ENCODE measurements at places on chromosomes 13 and 19.

- no peak for DNase-seq
Observed at GRCh38 chr19:47132194-47132852, 1.7 kb downstream of the SAE1 start.

GRCh38 chr19:43651758-43652545 lies 12.3 kb upstream of the CADM4 start:
- DNase-seq = peak; percentile 63

GRCh38 chr19:43789029-43789428 lies 8.3 kb upstream of the KCNN4 start:
- no peak for DNase-seq

DNA sequence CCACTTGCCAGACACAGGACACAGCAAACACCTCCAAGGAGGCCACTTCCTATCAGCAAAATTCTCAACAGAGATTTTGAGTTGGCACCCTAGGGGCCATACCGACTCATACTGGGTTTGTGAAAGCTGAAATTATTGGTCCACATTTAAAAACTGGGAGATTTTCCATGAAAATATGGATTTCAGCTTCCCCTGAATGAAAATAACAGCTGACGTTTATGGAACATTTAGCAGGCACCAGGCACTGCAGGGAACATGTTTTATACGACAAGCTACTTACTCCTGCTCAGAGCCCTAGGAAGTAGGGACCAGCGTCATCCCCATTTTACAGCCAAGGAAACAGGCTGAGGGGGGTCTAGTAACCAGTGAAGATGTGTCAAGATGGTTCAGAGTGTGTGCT lies 169.3 kb downstream of the IER2 start:
- no peak for DNase-seq

DNA sequence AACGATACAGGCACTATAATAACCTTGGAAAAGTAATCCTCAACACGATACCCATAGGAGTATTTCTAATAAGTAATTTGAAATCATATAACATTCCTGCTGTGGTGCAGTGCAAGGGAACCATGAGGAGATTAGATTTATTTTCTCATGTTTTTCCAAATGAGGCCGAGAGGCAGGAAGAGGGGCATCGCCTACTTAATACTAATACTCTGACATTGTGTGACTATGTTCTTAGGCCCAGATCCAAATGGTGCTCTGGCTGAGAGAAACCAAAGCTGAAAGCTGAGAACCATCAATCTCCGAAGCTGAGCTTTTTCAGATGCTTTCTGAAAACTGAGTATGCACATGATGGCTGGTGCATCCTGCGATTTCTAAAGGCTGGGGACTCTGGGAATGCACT lies 248.0 kb upstream of the MAB21L1 start:
- no peak for DNase-seq

DNA sequence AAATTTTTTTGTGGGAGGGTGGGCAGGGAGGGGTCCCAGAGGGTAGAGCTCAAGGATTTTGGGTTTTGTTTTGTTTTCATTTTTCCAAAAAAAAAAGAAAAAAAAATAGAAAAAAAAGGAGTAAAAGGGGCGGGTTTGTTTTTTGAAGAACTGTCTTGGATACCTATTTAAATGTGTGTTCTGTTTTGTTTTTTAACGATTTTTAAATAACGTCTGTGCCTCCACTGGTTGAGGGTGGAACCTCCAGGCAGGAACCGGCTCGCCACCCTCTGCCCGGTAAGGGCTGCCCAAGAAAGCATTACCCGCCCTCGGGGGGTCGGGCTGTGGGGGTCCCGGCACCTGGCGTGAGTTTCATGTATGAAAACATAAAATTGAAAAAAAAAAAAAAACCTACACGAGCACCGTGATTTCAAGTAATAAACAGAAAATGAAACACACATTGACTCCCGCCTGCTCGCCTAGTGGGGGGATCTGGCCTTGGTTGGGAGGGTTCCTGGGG lies 10.4 kb downstream of the MIDN start:
- no peak for DNase-seq

Data from C1 segment of cervical spinal cord (tissue), 14 donors.